ENCODE measurements at places on chromosomes 6 and 20.

- DNase-seq: no peak
Observed at GRCh38 chr6:155030148-155030720, 35.1 kb downstream of the TIAM2 start.

GRCh38 chr6:107488875-107489635 lies 862 bp upstream of the SOBP start:
- DNase-seq: peak; percentile 27

DNA sequence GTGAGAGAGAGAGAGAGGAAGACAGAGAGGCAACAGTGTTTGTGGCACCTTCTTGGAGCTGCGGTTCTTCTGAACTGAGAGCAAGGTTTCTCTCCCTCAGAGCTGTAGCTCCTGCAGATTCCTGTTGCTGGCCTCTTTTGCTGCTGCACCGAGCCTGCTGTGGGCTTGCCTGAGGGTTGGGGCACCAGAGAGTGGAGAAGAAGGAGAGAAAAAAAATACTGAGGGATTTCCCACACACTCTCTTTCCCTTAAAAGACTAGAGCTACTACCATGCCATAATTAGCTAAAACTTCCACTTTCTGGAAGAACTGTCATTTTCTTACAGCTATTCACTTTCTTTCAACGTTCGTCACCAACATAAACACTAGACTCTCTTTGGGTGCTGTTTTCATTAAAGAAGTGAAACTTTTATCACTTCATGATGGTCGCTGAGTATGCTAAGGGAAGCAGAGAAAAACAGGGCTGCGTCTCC lies 18.2 kb upstream of the ECI2 start:
- no peak for DNase-seq

GRCh38 chr6:90226257-90226656 lies 70.4 kb downstream of the BACH2 start:
- no peak for DNase-seq

DNA sequence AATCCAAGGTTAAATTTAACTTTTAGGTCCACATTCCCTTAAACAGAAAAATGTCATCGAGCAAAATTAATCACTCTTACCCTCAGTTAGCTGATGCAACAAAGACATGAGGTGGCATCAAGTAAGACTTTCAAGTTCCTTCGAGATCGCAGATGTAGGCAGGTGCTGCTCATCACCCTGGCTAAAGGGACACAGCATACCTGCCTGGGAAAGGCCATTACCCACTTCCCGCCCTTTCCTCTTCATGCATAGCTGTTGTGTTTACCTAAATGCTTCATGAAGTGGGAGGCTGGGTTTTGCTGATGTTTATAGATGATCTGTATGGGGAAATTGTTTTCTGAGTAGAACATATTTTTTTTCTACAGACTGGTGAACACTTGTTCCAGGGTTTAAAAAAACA lies 67.7 kb downstream of the GFRA4 start:
- no peak for DNase-seq

GRCh38 chr6:96058082-96058481 lies 42.3 kb downstream of the FUT9 start:
- DNase-seq: no peak
